Naive thymus-derived CD8-positive, alpha-beta T cell (primary cell): ENCODE measurements at places on chromosomes 13 and 19. TPM values are rescaled to one million over a fixed set of nuclear protein-coding genes. Genes with fewer than 3 reads are reported as not detected.

F2RL3 gene
- not detected for total RNA-seq

LRRC8E gene
- total RNA-seq, result not detected

PRR20E gene
- not detected for total RNA-seq

OR7C1 gene
- not detected for total RNA-seq

ZNF442 gene
- 7.4 TPM for total RNA-seq

TEX101 gene
- total RNA-seq, result not detected

TNFSF13B gene
- total RNA-seq, result 4.4 TPM

ERFL gene
- 7.5 TPM for total RNA-seq

DLL3 gene
- total RNA-seq, result 0.22 TPM

ADGRE2 gene
- total RNA-seq, result not detected

MISP3 gene
- 0.99 TPM for total RNA-seq

NPAS1 gene
- 0.62 TPM for total RNA-seq

PSMC4 gene
- total RNA-seq, result 38.7 TPM

ADAT3 gene
- total RNA-seq, result 4.2 TPM

ZNF57 gene
- 3.0 TPM for total RNA-seq

FOSB gene
- 3.5 TPM for total RNA-seq

TMPRSS9 gene
- not detected for total RNA-seq

APLP1 gene
- not detected for total RNA-seq

GPATCH1 gene
- total RNA-seq, result 18.3 TPM

ZNF414 gene
- 70.2 TPM for total RNA-seq

EML2 gene
- total RNA-seq, result 56.8 TPM
